Activated CD4-positive, alpha-beta T cell treated with anti-CD3 and anti-CD28 coated beads, Interleukin-2, amount 10 ng/mL, durations not matched to agents 24 days and 14 days (primary cell): ENCODE measurements at places on chromosomes 6 and 20. TPM values are rescaled to one million over a fixed set of nuclear protein-coding genes. Genes with fewer than 3 reads are reported as not detected.

ANKRD6 gene
- 2.4 and 2.8 TPM in 2 replicates for total RNA-seq

KCNK16 gene
- not detected in 2 replicates for total RNA-seq

ZNF334 gene
- 1.6 and 2.0 TPM in 2 replicates for total RNA-seq

WFDC5 gene
- not detected in 2 replicates for total RNA-seq

GSTA1 gene
- total RNA-seq = not detected in 2 replicates

ADGRF5 gene
- total RNA-seq = not detected in 2 replicates

BFSP1 gene
- 0.33 and 0.43 TPM in 2 replicates for total RNA-seq

IL17F gene
- not detected in 2 replicates for total RNA-seq

VWA7 gene
- total RNA-seq = 3.0 and 3.2 TPM in 2 replicates

DNA sequence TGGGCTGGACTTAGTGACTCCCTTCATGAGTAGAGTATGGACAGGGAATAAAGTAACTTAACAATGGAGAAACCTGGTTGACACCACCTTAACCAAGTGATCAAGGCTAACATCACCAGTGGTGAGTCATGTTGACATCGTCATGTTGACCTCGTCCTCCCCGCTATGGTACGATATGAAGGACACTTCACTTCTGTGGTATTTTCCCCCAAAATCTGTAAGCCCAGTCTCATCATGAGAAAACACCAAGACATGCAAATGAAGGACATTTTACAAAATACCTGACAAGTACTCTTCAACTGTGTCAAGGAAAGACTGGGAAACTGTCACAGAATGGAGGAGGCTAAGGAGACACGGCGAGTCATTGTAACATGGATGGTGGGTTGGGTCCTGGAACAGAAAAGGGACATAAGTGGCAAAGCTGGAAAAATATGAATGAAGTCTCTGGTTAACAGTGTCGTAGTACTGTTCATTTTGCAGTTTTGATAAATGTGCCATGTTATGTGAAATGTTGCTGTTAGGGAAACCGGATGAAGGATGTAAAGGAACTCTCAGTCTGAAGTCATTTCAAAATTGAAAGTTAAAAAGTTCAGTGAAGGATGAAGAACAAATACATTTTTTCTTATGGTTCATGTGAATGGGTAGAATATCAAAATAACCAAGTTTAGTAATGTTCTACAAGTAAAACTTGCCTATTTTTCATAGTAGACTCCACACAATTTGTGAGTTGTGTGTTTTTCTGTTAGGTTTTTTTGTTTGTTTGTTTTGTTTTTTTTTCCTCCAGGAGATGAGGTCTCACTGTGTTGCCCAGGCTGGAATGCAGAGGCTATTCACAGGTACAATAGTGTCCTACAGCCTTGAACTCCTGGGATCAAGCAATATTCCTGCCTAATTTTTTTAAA lies 247.5 kb downstream of the TMEM242 start:
- DNase-seq = peak; percentile 69

GRCh38 chr6:12605888-12606345 lies 110.7 kb upstream of the PHACTR1 start:
- DNase-seq = peak; percentile 84

DNA sequence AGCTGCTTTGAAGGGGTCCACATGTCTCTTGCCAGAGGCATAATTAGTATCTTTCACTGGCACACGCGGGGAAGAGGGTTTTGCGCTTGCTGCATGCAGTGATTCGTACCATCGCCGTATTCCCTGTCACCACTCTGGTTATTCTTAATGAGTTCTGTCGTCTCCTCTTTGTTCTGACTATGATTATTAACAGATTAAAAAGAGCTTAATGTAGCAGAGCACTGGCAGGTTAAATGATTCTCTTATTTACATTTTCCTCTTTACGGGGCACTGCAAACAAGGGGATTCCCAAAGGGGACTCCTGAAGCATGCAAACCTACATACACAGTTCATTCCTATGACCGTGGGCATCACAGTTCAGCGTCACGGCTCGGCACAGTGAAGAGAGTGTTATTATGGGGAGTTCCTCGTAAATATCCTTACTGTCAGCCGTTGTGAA lies 204.8 kb downstream of the DTNBP1 start:
- no peak for DNase-seq

DNA sequence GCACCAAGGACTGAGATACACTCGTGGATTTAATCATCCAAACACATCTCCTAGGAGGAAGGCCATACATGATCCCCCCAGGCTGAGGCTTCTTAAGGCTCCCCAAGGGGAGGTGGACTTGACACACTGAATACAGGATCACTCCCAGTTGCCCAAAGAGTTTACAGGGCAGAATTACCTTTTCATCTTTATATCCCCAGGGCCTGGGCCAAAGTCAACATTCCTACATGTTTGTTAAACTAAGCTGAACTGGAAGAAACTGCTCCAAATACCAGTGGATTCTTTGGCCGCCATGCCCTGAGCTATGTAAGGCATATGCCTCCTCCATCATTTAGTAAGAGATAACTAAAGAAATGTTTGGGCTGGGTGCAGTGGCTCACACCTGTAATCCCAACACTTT lies 22.2 kb upstream of the SERPINB1 start:
- no peak for DNase-seq

GRCh38 chr6:154239392-154239791 lies 117.2 kb downstream of the IPCEF1 start:
- no peak for DNase-seq

DNA sequence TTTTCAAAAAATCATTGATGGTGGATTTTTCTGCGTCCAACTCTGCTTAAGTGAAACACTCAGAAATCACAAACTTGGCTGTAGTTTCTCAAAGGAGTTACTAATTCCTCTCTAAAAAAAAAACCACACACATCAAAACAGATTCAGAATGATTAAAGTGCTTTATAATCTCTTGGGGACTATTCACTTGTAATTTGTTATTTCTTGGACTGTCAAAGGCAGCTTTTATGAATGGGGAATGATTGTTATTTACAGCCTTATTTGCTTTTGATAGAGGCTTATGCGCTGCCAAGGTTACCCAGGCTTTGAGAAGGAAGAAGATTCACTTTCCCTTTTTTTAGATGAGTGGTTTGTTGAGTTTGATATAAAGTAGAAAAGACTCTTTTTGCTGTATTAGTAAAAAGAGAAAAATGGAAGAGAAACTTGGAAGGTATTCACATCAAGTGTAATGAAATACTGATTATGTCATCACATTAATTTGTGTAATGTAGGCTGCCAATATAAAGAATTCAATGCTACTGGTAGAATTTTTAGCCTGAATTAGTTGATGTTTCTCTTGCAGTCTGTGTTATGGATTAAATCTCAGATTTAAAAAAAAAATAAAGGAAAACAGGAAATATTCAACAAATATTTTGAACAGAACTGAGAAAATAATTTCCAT lies 381.0 kb upstream of the SASH1 start:
- DNase-seq = no peak

- DNase-seq = no peak
These were observed 162.4 kb downstream of the FRK start for GRCh38 chr6:115898246-115898645.

DNA sequence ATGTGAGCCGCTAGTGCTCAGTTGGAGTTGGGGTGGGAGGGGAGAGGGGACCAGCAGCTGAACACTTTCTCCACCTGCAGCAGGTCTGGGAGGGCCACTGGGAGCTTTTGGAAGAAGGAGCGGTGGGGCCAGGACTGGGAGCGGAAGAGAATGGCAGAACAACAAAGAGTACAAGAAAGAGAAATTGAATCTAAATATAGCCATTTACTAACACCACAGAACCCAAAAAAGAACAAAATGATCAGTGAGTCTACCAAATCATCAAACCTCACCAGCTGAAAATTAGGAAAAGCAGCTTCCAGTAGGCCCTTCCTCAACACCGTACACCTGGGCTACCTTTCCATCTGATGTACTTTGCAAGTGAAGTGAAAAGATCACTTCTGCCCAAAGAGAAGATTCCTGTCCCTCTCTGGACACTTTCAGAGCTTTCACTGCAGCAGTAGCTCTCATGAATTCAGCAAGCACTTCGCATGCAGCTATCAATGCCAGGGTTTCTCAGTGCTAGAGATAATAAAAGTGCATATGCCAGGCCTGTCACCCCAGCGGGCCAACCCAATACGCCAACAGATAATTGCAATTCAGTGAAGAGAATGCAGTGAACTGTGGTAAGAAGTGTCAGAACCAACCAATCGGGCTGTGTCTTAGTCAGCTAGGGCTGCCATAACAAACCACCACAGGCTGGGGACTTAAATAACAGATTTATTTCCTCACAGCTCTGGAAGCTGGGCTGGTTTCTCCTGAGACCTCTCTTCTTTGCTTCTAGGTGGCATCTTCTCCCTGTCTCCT lies 597 bp downstream of the LY86 start:
- no peak for DNase-seq

- DNase-seq = no peak
These were observed 168.9 kb downstream of the PHF3 start for GRCh38 chr6:63804381-63804956.

DNA sequence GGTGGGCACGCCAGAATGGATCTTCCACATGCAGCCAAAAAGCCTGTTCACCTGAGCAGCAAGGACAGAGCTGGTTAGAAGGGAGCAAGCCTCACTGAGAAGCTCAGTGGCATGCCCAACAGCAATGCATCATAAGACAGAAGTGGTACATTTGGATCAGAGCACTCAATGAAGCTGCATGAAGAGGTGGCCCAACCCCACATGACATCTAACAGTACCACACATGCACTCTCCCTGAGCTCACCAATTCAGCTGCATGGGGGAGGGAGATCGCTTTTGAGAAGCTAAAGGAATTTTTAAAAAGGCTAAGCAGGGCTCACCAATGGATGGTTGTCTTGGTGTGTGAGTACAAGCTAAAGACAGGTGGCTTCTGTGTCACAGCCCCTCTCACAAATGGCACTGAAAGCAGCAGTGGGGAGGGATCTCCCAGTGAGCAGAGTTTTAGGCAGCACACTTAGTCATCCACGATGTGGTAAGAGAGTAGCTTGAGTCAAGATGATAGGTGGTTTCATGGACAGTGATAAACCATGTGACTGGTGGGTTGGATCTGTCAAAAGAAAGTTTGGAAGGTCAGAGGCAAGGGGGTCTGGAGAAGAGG lies 166.6 kb upstream of the TAB2 start:
- DNase-seq = peak; percentile 79

DNA sequence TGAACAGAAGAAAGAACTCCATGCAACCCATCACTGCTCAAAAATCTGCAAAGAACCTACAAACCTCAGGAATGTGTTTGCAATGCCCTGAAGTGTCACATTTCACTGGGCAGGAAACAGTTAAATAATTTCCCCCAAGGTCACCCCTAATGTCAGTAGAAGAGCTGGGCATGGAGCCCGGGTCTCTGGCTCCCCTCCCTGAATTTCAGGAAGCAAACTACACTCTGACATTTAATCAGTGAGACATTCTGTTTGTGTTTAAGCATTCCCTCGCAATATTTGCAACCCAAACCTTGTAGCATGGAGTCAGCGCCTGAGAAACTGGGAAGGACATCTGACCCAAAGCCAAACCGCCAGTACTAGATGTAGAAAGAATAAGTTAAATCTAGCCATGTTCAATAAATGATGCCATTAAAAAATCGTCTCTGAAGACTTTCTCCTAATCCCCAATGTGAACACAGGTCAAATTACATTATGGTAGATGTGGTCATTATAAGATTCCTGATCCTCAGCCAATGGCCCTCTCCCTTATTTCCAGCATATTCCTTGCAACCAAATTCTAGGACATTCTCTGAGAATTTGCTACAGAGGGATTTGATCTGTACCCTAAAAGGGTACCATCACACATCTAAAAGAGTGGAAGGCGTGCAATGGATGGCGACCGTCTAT lies 91.2 kb upstream of the ADTRP start:
- DNase-seq = peak; percentile 29

DNA sequence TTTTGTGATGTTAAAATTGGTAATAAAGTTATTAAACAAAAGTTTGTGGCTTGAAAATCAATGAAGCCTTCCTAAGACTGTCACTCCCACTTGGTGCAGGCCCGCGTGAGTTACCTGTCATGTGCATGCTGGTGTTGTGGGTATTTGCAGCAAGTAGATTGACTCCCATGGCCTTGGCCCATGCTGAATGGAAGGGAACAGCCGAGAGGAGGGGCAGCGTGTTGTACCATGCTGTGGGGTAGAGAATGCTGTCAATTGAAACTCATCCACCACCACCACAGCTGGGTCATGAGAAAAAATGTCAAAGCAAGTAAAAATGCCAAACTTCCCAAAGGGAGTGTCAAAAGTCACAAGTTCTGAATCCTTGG lies 12.7 kb upstream of the VNN1 start:
- no peak for DNase-seq

DNA sequence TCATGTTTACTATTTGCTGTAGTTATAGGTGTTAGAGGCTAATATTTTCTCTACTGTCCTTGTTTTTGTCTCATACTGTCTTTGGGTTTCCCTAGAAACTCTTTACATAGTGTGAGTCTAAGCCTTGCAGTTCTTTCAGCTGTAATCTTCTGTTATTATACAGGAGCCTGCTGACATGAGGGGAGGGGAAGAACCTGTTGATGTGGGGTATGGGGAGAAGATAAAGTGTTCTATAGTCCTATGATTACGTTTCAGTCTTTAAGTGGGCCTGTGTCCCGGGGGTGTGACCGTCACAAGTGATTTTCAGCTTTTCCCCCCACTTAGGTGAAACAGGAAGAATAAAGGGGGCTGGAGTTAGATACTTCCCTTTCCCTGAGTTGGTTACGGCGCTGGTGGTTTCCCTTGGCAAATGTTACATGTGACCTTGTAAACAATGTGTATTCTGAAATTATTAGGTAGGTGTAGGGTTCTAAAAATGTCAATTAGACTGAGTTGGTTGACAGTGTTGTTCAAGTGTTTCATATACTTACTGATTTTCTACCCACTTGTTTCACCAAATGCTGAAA lies 41.3 kb downstream of the REV3L start:
- DNase-seq = no peak

- DNase-seq = no peak
These were observed 185.0 kb downstream of the ERMARD start for GRCh38 chr6:169936355-169936975.

GRCh38 chr6:149854532-149854931 lies 9.6 kb downstream of the LRP11 start:
- DNase-seq = no peak

GRCh38 chr20:8946036-8946940 lies 122.6 kb upstream of the PLCB4 start:
- no peak for DNase-seq

- DNase-seq = peak; percentile 85
These were observed at the start of gene EEF1A2 for GRCh38 chr20:63498960-63499337. EEF1A2 (minus strand) TSS chr20:63499083; CDS start chr20:63497763, 1,320 bp downstream.

DNA sequence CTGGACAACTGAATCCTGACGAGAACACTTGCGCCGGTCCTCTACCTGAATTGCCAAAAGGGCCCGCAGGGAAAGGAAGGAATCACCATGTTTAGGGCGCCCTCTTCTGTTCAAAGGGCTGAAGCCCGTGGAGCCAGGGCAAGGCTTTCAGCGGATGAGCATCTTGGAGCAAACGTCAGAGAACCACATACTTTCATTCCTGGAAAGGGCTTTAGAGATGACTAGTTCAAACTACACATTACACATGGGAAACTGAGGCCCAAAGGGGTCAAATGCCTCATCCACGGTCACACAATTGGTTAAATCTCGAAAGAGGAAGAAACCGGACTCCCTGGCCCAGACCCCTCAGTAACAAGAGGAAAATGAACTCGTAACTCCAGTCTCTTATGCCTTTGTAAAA lies 11.5 kb upstream of the ZNF133 start:
- peak; percentile 91 for DNase-seq
